ENCODE measurements at places on chromosomes 2 and 18. TPM values are rescaled to one million over a fixed set of nuclear protein-coding genes. Genes with fewer than 3 reads are reported as not detected.
A peak's percentile ranks its signal among the peaks of the same experiment; 100 is the strongest.

ALK gene
- total RNA-seq = 0.33 TPM

DNA sequence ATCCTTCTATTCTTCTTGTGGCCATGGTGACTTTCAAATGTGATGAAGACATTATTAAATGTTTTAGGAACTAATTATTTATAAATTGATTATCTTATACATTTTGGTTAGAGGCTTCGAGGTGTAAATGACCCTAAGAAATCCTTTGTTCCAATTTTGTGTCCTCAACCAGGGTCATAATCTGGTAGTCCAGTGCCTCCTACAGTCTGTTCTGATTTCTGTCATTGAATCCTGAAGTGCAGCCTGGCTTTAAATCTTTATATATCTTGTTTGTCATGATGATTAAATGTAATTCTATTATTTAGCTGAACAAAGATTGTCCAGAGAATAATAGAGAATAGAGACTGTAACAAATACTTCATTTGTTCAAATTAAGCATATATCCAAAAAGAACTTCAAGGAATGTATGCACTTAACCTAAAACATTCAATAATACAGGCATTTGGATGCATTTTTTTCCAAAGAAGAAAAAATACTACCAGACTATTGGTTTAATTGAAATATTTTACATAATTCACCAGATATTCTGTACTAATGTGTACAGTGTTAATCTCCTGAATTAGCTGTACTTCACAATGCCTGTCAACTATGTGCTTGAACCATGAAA is 89.8 kb downstream of the PRPF40A start:
- no peaks in the 10 kb centered on the region for H3K36me3 ChIP-seq
- H3K27me3 ChIP-seq = no peaks in the 10 kb centered on the region
- H3K4me3 ChIP-seq = no peak overlapping the region
- no peak overlapping the region for H3K27ac ChIP-seq

- H3K27me3 ChIP-seq = no peaks in the 10 kb centered on the region
- no peak for DNase-seq
- no peak overlapping the region for H3K27ac ChIP-seq
- H3K4me1 ChIP-seq = no peaks in the 10 kb centered on the region
Observed at GRCh38 chr2:107634172-107634571, 192.5 kb upstream of the RGPD4 start.

DNA sequence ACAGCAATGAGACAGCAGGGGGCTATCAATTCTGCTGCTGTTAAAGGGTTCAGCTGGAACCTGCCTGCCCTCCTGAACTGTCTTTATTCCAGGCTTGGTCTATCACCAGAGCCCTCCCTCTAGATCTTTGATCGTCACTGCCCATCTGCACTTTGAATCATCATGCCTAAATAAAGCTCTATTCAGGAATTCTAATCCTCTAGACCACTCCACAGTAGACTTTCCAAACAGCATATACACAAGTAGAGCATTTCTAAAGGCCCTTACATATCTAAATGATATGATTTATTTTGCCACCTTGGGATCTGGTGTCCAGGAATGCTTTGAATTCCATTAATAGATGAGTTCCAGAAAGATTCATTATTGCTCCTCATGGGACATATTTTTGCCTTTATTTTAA is 542.1 kb upstream of the SYT4 start:
- H3K27me3 ChIP-seq = no peaks in the 10 kb centered on the region
- H3K4me3 ChIP-seq = no peak overlapping the region
- no peak for DNase-seq
- no peaks in the 10 kb centered on the region for H3K36me3 ChIP-seq
- H3K4me1 ChIP-seq = no peaks in the 10 kb centered on the region

AUP1 gene
- 128 TPM for total RNA-seq

GRCh38 chr2:209387389-209387788 is 36.5 kb upstream of the MAP2 start:
- H3K27ac ChIP-seq = no peak overlapping the region
- no peak for DNase-seq
- no peak overlapping the region for H3K4me3 ChIP-seq
- no peaks in the 10 kb centered on the region for H3K4me1 ChIP-seq

SCLY gene
- total RNA-seq = 11.2 TPM

DNA sequence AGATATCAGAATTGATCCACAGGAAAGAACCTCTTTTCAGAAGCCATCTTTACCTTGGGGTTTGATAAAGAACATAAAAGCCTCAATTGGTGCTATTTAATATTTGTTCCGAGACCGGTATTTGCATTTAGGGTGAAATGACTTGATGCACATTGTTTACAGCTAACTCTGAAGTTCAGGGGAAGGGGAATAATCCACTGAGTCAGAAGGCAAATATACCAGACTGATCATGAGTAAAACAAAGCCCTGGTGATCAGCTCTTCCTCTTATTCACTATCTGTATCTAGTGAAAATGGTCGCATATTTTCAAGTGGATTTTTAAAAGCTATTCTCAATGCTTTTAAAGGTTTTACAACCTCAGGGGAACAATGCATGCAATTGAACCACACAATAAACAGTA is 53.0 kb upstream of the ATP8B1 start:
- no peak for DNase-seq
- no peaks in the 10 kb centered on the region for H3K36me3 ChIP-seq
- no peak overlapping the region for H3K27ac ChIP-seq

CHRND gene
- total RNA-seq = not detected

DNA sequence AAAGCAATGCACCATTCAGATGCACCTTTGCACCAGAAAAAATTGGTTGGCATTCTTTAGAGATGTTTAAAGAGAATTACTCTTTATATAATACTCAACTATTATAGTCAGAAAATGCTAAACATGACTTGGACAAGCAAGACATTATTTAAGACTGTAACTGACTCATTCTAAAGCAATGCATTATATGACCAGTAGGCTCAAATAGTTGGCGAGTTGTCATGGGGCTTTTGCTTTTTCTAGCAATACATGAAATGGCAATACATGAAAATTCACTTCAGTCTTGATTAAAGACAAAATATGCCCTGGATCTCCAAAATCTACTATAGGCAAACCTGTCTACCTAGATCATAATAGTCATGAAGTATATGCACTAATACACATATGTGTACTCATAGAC is 216.9 kb upstream of the VWC2L start:
- no peaks in the 10 kb centered on the region for H3K4me1 ChIP-seq
- no peak overlapping the region for H3K27ac ChIP-seq
- no peaks in the 10 kb centered on the region for H3K36me3 ChIP-seq
- H3K4me3 ChIP-seq = no peak overlapping the region
- H3K27me3 ChIP-seq = no peaks in the 10 kb centered on the region
- no peak for DNase-seq

DNA sequence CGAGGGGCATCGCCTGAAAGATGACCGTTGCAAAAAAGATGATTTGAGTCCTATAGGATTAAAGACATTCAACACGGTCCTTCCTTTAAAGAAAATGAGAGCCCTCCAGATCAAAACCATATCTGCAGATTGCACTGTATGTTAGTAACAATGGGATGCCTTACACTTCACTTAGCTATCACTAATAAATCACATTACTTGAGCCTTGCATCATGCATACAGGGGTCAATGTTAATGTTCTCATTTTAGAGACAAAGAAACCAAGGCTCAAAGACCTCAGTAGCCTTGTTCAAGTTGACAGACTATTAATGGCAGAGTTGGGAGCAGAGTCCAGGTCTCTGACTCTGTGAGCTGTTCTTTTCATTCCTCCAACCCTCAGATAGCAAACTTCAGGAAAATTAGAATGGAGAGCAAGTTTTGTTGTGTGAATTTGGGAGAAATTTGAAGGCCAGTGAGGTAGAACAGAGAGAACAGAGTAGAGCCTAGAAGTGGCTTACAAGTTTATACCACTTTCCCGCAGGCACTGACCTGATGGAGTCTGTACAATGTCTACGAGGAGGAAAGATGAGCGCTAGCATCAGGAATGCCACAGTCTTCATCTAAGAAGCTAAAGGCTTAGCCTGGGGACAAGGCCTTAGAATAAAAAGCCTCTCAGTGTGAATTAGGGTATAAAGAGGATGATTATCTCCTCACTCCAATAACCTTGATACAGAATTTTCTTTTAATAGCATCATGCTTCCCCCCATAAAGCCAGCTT is 48.3 kb downstream of the TRIB2 start:
- no peak overlapping the region for H3K4me3 ChIP-seq
- H3K4me1 ChIP-seq = no peaks in the 10 kb centered on the region
- no peak for DNase-seq
- no peaks in the 10 kb centered on the region for H3K36me3 ChIP-seq

LOXHD1 gene
- 1.6 TPM for total RNA-seq

GRCh38 chr2:104856973-104857261 is 3.0 kb downstream of the POU3F3 start:
- peak overlapping the region; percentile 19 for H3K27ac ChIP-seq
- peaks cover 5% of the 10 kb centered on the region for H3K4me1 ChIP-seq
- no peaks in the 10 kb centered on the region for H3K36me3 ChIP-seq

EVX2 gene
- total RNA-seq = not detected

ANKRD36B gene
- total RNA-seq = 78.2 TPM

DNA sequence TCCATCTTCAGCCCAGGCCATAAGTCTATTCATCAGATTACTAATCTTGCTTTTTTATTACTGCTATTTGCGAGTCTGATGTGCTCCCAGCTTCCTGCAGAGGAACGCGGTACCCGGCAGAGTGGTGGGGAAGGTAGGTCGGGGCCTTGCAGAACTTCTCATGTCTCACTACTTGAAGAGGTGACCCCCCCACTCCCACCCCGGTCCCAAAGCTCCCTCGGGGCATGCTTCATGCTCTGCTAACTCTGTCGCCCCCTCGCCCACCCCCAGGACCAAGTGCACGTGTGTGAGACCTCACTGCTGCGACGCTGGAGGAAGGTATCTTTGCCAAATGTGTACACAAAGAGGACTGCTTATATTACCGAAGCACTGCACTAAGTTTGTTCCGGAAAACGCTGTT is 129.4 kb upstream of the RAB12 start:
- no peak for DNase-seq
- H3K27ac ChIP-seq = no peak overlapping the region
- H3K27me3 ChIP-seq = peaks cover 3% of the 10 kb centered on the region
- H3K4me3 ChIP-seq = no peak overlapping the region
- no peaks in the 10 kb centered on the region for H3K36me3 ChIP-seq

DNA sequence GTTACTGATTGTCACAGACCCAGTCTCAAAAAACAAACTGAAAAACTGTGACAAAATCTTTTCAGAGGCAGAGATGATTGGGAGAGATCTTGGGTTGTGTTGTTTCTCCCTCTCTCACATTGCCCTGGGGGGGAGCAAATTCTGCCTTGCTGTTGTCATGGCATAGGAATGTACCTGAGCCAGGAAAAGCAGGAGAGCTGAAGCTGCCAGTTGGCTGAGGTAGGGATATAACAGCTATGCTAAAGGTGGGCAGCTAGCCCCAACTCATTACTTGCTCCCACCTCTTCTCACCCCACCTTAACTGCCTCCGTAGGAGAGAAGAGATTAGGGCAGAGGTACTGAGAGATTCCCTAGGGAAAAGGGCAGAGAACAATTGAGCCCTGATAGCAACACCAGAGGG is 299.3 kb downstream of the OSR1 start:
- H3K4me1 ChIP-seq = no peaks in the 10 kb centered on the region
- H3K36me3 ChIP-seq = no peaks in the 10 kb centered on the region
- peak; percentile 60 for DNase-seq
- no peaks in the 10 kb centered on the region for H3K27me3 ChIP-seq
- no peak overlapping the region for H3K27ac ChIP-seq
- H3K4me3 ChIP-seq = no peak overlapping the region

GRCh38 chr18:22558945-22559385 is 141.2 kb upstream of the CTAGE1 start:
- no peaks in the 10 kb centered on the region for H3K4me1 ChIP-seq
- peak overlapping the region; percentile 76 for H3K27ac ChIP-seq
- DNase-seq = peak; percentile 52
- H3K4me3 ChIP-seq = peak overlapping the region; percentile 50
- H3K36me3 ChIP-seq = no peaks in the 10 kb centered on the region

Measured in breast epithelium (tissue), 4 donors.